Lung (tissue), 17 donors: ENCODE measurements at places on chromosomes 16 and 17. TPM values are rescaled to one million over a fixed set of nuclear protein-coding genes. Genes with fewer than 3 reads are reported as not detected.

DNA sequence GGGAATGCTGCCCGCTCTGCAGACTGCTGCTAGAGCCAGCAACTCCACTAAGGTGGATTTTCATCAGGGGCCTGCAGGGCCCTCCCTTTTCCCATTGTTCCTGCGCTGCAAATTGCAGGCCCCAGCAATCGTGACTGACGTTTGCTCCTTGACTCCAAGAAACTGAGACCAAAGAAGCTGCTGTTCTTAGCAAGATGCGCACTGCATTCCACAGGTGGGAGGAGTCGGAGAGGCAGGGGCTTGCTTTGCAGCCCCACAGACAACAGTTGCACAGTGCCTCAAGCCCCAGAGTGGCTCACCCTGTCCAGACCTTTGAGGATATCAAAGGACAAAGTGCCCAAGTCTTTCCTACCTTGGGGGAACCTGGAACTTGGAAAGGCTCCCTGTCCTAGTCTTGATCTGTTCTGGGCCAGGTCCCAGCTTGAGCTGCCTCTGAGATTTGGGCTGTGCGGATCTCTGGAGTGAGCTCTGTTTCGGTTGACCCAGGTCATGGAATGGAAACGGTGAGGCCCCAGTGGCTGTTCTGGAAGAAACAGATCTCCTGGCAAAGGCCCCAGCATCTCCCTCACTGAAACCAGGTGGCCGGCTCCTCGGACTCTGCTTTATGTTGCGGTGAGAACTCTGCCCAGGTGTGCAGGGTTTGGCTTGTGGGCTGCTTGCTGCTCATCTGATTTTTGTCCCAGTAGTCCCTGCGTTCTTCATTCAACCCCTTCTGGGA, 24.9 kb downstream of the PLCD3 start:
- no peak overlapping the region for H3K27ac ChIP-seq
- H3K4me3 ChIP-seq: no peak overlapping the region
- DNase-seq: no peak
- no peaks in the 10 kb centered on the region for H3K27me3 ChIP-seq

Gene TMEM88
- 11.2 TPM for total RNA-seq

Gene RAMP2
- 55.0 TPM for total RNA-seq

Gene CCL7
- total RNA-seq: 1.0 TPM

Gene DERL2
- total RNA-seq: 39.3 TPM

Gene HCRT
- total RNA-seq: not detected
